Neural crest cell (in vitro differentiated cells): ENCODE measurements at places on chromosomes 3 and 15.
A peak's percentile ranks its signal among the peaks of the same experiment; 100 is the strongest.

- DNase-seq, result no peak
Observed at GRCh38 chr3:112132088-112132487, 960 bp downstream of the GCSAM start.

DNA sequence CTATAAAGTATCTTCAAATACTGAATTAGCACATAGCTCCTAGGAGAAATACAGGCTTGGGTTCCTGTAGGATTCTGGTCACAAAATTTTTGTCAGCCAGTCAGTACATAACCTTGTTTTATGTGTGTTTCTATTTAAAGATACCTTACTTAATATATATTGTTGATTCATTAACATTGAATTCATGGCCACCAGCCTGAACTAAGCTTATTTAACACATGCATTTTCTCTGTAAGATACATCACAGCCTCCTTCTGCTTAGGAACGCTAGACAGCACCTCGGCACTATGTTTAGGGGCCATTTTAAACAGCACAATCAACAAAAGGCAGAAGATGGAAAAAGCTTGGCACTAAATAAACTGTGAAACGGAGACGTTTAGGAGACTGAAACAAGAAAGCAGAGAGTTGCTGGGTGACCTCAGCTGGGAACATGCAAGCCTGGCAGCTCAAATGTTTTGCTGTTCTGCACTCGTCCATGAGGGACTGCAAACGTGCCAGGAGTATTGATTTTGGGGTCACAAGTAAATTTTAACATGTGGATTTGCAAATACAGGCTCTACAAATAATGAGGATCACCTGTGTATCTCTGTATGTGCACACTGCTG, 432.2 kb upstream of the TPM1 start:
- no peak for DNase-seq

DNA sequence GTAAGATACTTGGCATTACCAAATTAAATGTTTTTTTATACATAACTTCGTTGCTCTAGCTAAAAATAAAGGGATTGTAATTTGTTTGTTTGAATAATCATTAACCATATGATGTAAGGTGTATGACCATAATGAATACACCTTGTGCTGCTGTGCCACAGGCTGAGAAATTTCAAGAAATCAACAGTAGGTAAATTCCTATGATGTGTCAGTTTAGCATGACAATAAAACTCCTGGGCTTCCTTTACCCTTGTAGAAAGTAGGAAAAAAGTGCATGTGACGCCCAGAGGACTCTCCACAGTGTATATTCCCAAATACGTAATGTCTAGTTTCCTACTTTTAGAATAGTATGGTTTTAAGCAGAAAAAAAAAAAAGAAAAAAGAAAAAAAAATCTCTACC, 208.1 kb downstream of the SATB1 start:
- no peak for DNase-seq

DNA sequence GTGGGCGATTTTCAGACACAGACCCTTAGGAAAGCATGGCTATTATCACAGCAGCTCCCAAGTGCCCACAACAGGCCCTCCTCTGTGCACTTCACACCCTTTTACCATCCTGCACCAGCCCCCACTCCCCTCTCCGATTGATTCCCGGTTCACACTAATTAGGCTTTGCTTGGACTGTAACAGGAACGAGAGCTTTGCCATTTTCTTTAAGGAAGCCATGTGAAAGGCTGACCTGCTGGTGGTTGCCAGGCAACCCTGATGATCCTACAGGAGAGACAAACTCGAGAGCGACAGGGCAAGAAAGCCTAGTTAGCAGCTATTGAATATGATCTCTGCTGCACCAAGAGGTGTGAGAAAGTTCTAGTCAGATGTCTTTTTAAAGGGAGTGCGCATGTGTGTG, 28.2 kb upstream of the DET1 start:
- DNase-seq, result no peak

DNA sequence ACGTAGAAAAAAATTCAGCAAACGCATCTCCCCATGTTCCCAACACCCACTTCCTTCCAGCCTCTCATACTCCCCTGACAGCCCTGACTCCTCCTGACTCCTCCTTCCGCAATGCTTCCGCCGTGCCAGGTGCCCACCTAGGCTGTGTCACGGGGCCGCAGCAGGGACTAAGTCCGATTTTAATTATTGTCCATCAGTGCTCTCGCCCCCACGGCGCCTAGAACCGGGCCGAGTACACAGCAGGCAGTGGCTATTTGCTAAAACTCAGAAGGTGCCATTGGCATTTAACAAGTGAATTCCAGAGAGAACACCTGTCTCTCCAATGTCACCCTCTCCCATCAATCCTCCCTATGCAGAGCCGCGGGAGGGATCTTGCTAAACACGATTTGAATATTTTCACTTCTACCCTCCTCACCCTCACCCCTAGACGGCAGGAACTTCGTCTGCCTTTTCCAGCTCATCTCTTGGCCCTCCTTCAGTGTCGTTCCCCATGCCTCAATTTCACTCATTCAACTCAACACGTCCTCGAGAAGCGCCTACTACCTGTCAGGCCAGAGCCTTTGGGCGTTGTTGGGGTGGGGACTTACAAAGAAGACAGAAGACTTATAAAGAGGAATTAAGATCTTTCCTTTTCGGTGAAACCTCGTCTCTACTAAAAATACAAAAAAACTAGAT, 11.5 kb upstream of the SHF start:
- peak; percentile 26 for DNase-seq

- DNase-seq, result no peak
Observed at GRCh38 chr3:42140665-42141203, 49.6 kb downstream of the TRAK1 start.

- DNase-seq, result no peak
Observed at GRCh38 chr15:34837246-34838016, 42.1 kb upstream of the ACTC1 start.

DNA sequence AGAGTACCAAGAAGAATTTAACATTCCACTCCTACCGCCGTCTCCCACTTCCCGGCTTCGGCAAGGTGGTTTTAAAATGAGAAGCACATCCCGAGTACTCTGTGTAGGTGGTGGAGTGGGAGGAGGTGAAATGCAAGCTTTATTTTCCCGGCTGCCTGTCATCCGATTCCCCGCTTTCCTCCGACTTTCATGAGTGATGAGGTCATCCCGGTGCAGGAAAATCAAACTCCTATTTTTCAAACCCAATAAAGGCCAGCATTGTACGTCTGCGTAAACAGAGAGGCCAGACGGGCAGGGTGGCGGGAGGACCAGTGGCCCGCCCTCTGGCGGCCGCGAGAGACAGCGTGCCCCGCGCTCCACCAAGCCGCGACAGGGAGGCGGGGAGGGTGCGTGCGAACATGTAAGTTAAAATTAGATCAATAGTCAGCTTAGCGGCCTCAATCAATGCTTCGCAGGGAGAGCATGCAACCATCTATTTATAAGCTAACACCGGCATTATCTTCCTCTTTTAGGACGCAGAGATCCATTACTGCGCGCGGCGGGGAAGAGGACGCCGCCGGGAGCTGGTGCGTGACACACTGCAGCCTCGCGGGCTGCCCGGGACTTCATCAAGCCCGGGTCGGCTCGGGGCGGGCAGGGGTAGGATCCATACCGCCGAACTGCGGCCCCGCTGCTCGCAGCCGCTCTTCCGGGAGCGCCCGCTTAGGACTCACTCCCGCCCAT, 163.3 kb downstream of the CD47 start:
- DNase-seq, result peak; percentile 76

DNA sequence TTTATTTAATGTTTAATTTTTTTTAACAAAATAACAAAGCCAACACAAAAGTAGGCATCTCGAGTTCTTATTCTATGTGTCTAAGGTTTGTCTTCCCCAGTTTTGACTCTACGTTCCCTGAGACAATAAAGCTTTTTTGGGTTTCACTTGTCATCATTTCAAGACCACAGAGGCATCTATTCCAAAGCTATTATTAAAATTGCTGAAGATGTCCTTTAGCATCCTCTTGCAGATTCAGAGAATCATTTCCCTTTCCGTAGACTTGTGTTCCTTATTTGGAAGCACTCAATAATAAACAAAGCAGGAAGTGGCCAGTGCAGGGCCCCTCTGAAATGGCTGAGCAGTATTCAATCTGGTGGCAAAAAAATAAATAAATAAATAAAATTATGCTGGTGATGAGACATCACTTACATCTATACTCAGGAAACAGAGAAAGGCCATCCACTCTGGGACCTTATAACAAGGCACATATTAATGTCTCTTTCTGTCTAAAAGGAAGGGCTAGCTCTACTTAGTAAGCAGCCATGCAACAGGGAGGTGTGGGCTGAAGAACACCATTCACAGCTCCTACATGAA, 362.3 kb downstream of the WDR72 start:
- no peak for DNase-seq

- no peak for DNase-seq
Observed at GRCh38 chr3:46498916-46499519, 1.2 kb downstream of the RTP3 start.

DNA sequence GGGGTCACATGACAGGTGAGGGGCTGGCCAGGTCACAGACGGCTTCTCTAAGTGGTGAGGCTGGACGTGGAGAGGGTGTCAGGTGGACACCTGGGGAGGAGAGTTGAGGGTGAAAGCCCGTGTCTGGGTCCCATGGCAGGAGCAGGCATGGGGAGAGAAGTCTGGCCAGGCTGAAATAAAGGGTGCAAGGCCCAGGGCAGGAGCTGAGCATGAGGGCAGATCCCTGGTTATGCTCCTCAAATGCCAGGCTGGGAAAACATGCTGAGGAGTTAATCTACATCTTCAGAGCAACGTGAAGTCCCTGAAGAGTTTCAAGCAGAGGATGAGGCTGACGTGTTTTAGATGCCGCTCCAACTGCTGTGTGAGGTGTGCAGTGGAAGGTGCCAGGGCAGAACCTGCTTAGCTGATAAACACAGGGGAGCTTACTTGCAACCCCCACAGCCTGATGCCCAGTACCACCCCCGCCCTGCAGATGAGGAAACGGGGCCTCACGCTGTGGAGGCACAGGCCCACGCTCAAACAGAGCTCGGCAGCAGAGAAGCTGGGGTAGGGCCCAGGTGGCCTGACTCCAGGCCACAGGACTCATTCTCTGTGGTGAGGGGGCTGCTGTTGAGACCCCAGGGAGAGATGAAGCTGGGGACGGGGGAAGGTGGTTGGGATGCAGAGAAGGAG, 40.5 kb downstream of the HCN4 start:
- no peak for DNase-seq

DNA sequence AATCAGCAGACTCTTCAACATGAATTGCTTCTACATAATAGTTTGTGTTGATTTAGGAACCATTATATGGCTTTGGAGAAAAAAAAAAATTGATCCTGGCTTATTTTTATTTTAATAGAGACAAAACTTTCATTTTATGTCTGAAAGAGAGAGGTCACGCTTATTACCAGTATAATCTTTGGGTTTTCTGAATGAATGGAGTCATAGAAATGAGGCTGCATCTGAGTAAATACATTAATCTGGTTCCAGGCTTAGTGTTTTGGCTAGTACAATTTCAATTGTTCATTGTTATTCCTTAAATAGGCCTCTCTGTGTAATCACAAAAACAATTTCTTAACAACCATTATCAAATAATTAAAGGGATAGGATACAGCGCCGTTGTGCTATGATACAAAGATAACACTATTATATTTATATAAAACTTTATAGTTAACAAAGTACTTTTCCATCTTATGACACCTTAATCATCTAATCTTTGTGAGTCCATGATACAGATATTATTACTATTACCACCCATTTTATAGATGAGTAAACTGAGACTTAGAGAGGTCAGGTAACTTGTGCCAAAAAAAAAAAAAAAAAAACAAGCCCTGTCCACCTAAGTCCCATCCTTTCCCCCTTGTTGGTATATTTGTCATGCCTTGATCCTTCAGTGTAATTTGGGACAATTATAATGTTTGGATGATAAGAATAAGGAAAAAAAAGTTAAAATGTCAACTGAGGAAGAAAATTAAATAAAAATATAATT, 41.8 kb upstream of the GOLM2 start:
- DNase-seq, result no peak

DNA sequence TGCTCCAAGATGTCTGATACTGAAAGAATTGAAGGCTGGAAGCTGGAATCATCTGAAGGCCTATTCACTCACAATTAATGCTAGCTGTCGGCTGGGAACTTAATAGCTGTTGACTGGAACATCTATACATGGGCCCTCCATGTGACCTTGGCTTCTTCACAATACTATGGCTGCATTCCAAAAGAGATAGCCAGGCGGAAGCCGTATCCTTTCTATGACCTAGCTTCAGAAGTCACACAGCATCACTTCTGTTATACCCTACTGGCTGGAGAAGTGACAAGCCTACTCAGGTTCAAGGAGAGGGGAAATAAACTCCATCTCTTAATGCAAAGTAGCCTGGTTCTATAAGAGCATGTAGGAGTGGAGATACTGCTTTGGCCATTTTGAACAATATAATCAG, 50.9 kb upstream of the SPRED1 start:
- DNase-seq, result no peak

GRCh38 chr3:78820542-78820941, 947.3 kb downstream of the ROBO1 start:
- DNase-seq, result no peak

DNA sequence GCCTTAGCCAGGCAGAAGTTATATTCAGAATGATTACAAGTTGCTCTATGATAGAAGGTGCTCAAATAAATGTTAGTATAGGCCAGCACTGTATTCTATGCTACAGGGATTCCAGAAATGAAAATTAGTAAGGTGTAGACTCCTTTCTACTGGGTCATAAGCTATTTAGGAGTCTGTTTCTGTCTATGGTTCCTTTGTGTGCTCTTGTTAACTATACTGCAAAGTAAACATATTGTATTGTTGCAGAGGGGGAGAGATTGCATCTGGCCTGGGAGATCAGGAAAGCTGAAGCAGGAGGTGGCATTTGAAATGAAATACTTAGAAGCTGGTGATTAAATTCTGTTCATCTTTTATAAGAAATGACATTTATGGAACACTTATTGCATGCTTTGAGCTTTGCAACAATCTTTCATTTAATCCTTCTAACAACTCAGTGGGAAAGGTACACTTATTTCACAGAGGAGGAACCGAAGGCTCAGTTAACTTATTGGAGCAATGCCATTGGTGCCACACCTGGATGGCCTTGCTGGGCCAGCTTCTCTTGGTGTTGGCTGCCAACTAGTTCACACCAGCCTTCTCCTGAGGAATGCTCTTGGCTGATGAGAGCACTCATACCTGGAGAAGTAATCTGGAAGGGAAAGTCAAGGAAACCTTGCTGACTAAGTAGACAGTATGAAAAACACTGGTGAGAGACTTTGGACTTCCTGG, 39.1 kb downstream of the ABHD5 start:
- no peak for DNase-seq

GRCh38 chr3:42377681-42378080, 32.7 kb downstream of the LYZL4 start:
- no peak for DNase-seq
